Thymus (tissue), 14 donors: ENCODE measurements at places on chromosomes 13 and 19.

DNA sequence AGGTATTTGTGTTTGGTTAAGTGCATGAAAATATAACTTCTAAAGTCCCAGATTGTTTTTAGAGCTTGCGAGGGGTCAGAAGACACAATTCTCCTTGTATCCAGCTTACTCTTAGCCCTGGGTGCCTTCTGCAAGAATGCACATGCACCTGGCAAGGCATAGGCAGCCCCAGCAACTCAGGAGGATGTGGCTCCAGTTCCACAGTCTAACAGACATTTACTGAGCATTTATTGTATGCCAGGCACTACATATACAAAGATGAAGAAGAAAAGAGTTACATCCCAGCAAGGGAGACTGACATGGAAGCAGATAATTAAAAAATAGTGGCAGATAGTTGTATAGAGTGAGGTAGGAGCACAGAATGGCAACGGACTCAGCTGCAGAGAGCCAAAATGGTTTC is 101.1 kb upstream of the FRY start:
- DNase-seq: no peak

GRCh38 chr13:39282400-39282972 is 244.2 kb downstream of the NHLRC3 start:
- DNase-seq: no peak

GRCh38 chr19:35195830-35196229 is 32.7 kb downstream of the FAM187B start:
- DNase-seq: no peak

DNA sequence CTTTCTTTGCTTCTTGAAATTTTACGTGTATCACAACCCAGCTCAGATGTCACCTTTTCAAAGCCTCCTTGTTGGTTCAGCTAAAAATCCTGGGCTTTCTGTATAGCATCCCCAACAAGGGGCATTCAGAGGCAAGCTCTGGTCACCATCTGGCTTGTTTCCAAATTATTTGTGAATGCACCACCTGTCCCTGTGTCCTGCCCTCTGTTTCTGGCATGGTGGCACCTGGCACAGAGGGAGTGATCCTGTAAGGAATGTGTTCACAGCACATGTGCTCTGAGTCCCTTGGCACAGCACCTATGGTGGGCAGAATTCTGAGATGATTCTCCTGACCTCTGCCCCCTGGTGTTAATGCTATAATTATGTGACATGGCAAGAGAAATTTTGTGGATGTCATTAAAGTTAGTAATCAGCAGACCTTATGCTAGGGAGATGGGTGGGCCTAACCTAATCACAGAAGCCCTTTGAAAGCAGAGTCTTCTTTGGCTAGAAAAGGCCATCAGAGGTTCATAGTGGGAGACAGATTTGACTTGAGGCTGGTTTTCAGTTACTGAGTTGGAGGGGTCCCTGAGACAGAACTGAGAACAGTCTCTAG is 76.3 kb downstream of the ZNF429 start:
- DNase-seq: no peak

DNA sequence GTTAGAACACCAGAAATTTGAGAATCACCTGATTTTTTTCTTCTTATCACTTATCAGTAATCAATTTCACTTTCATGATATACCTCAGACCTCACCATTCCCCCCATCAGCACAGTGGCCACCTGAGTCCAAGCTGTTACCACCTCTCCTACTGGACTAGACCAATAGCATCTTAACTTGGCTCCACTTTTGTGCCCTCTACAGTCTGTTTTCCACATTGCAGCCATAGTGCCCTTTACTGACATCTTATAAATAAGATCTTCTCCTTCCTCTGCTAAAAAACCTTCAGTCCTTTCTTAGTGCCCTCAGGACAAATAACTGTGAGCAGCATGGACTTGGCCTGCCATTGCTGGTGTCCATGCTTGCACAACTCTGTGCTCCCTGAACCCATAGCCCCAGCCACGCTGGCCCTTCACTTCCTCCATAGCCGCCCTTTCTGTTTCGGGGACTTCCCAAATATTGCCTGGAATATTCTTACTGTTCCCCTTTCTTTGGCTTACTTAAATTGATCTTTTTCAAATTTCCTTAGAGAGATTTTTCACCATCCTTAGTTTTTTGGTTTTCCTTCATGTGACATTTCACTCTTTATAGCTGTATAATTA is 380.8 kb downstream of the LMO7 start:
- peak; percentile 54 for DNase-seq

GRCh38 chr19:6717441-6717971 is 2.9 kb downstream of the C3 start:
- DNase-seq: no peak
